GM12891 (cell line): ENCODE measurements at places on chromosomes 3 and 15.
A peak's percentile ranks its signal among the peaks of the same experiment; 100 is the strongest.

DNA sequence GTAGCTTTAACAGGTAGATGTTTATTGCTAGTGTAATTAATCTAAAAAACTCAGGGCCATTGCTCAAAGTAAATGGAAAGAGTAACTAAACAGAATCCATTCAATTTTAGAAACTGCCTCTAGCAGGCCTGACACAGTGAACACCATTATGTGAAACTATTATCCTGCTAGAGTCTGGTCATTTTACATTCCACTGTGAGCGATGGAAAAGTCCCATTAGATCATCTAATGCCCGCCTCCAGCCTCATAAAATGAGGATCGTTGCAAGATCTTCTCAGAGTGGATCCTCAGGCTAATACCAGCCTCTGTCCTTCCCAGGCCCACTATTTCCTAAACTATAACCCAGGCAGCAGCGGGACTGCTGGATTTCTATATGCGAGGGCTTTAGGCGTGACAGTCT lies 107.7 kb downstream of the WDR76 start:
- no peak for DNase-seq

- no peak for DNase-seq
Measured at GRCh38 chr3:71389191-71389590, 194.3 kb downstream of the FOXP1 start.

DNA sequence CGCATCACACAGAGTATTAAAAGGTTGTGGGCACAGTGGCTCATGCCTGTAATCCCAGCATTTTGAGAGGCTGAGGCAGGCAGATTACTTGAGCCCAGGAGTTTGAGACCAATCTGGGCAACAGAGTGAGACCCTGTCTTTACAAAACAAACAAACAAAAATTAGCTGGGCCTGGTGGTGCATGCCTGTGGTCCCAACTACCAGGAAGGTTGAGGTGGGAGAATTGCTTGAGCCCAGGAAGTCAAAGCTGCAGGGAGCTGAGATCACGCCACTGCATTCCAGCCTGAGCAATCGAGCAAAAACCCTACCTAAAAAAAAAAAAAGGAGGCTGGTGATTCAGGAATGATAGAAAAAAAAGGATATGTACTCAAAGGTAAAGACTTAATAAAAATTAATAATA lies 28.2 kb upstream of the ST6GAL1 start:
- DNase-seq: no peak

DNA sequence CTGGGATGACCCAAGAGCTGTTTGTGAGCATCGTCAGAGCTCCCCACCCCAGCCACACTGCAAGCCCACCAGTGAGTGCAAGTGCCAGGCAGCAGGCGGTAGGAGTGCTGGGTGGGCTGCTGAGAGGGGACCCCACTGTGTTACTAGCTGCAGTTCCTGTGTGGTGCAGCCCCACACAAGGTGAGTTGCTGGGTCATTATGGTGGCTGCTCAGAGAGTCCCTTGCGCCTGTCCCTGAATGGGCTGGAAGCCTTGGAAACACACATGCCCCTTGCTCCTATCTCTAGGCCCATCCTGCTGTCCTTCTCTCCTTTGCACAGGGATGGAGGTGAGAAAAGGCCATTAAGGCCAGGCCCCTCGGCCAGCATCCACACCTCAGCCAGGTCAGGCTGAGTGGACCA lies 83.7 kb downstream of the SEC22A start:
- DNase-seq: no peak

- DNase-seq: no peak
Measured at GRCh38 chr15:52556524-52557273, 12.1 kb downstream of the ARPP19 start.

GRCh38 chr3:132283440-132283839 lies 33.8 kb upstream of the ACP3 start:
- peak; percentile 15 for DNase-seq

DNA sequence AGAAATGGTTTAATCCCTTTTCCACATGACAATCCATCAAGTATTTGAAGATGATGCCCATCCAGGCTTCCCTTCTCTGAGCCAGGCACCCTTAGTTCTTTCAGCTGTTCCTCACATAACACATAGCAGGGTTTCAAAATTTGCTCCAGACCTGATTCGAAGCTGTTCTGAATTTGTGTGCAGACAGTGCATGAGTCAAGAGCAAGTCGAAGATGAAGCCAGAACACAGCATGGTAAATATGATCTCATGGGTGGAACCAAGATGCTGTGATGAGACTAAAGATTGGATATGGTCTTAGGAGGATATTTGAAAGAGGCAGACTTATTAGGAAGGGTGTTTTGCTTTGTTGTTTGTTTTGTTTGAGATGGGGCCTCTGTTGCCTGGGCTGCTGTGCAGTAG lies 32.6 kb upstream of the PDE8A start:
- DNase-seq: no peak

- no peak for DNase-seq
Measured at GRCh38 chr3:10674578-10674977, 141.4 kb upstream of the SLC6A11 start.

- DNase-seq: no peak
Measured at GRCh38 chr15:74655424-74655823, 39.8 kb downstream of the CLK3 start.

- DNase-seq: no peak
Measured at GRCh38 chr15:75195122-75195765, 6.4 kb upstream of the C15orf39 start.

DNA sequence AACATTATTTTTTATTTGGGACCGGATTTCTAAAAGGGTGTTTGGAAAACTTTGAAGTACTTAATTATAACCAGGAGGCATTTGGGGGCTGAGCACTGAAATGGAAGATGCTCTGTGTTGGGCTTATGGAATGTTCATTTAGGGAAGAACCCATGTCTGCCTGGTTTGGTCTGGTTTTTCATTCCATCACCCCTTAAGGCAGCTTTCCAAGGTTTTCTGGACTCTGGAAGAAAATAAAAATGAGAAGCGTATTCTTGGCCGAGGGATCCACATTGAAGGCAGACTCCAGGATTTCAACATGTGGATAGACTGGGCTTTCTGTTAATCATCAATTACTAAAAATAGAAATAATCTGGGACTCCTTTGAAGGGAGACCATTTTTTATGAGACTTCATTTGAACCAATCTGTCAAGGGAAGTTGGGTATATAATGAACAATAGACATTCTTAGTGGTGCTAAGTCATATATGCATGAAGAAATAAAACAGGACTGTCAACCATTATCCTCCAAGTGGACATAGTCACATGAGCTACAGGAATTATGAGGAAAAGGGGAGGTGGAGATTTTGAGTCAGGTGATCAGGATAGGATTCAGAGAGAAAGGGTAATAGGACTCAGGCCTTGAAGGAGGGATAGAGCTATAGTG lies 270.5 kb upstream of the ADAMTS9 start:
- no peak for DNase-seq

DNA sequence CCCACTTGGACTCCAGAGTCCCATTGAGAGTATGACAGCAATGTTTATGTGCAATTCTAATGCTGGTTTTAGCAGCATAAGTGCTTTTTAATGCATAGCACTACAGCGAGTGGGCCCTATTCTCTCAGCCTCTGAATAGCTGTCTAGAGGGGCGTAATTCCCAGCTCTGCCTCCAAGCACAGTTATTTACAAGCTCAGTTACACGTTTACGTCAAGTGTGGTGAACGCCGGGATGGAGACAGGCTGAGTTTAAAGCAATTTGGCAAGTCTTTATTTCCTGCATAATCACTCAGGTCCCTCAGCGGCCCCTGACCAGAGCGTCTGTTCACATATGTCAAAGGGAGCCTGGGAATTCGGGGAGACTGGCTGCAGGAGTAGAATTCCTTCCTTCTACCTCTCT lies 43.9 kb downstream of the SOX14 start:
- DNase-seq: no peak

GRCh38 chr3:156751461-156752025 lies 74.6 kb upstream of the LEKR1 start:
- no peak for DNase-seq

DNA sequence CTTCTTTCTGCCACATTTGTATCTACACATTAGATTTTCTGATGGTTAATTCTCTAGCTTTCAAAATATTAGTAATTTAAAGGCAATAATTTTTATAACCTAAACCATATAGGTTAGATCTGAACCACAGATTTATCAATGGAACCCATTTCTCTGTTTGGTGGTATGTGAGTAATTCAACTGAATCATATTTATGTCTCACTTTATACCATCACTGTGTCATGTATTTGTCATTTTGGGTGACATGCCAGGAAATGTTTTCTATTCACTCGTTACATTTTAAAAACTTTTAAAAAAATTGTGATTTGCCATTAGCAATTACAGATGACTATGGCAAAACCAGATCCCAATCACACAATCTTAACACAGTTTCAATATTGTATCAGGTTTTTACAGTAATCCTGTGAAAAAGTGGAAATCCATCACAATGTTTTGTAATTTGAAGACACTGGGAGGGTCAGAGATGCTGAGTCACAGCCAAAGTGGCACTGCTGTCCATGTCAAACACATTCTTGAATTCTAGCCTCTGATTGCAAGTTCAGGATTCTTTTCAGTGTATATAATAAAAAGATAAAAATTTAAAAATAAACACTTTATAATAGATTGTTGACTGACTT lies 356.0 kb upstream of the RBMS3 start:
- no peak for DNase-seq

DNA sequence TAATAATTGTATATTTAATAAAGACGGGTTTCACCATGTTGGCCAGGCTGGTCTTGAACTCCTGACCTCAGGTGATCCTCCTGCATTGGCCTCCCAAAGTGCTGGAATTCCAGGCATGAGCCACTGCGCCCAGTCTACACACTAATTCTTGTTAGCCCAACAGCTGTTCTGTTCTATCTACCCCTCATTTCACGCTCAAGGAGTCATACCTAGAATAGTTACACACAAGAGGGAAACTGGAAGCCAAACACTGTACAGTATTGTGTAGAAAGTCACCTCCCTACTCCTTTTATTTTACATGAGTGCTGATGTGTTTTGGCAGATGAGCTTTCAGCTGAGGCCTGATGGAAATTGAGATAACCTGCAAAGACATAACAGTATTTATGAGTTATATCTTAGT lies 13.4 kb upstream of the CTDSPL2 start:
- no peak for DNase-seq

DNA sequence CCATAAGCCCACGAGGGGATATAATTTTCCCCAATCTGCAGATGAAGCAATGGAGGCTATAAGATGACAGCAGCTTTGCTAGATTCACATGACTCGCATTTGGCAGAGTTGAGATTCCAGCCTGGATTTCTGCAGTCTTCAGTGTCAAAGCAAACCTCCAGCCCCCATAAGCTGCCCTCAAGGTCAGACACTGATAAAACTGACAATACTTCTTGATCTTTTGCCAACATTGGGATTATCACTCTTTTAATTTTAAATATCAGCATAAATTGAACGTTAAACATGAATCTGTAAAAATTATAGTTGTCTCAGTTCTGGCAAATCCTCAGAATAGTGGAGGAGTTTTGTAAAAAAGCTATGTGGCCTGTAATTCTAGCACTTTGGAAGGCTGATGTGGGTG lies 234.1 kb upstream of the TRIM42 start:
- no peak for DNase-seq

- no peak for DNase-seq
Measured at GRCh38 chr15:93861413-93861812, 369.9 kb upstream of the MCTP2 start.

GRCh38 chr15:72365844-72366243 lies 10.0 kb downstream of the HEXA start:
- peak; percentile 32 for DNase-seq

DNA sequence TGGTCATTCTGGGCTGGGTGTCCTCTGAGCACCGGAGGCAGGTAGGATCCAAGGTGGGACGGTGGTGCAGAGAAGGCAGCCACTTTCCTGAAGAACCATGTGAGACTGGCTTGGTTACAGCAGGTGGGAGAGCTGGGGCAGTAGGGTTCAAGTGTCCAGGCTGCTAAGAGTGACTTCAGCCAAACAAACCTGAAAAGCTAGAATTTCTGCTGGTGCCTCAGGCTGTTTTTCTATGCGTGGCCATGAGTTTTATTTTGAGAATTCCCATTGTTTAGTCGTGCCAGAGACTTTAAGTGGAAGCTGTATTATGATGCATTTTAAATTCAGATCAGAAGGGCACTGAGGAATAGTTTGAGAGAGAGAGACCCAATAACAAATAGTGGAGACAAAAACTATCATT lies 20.1 kb downstream of the USP13 start:
- DNase-seq: no peak

DNA sequence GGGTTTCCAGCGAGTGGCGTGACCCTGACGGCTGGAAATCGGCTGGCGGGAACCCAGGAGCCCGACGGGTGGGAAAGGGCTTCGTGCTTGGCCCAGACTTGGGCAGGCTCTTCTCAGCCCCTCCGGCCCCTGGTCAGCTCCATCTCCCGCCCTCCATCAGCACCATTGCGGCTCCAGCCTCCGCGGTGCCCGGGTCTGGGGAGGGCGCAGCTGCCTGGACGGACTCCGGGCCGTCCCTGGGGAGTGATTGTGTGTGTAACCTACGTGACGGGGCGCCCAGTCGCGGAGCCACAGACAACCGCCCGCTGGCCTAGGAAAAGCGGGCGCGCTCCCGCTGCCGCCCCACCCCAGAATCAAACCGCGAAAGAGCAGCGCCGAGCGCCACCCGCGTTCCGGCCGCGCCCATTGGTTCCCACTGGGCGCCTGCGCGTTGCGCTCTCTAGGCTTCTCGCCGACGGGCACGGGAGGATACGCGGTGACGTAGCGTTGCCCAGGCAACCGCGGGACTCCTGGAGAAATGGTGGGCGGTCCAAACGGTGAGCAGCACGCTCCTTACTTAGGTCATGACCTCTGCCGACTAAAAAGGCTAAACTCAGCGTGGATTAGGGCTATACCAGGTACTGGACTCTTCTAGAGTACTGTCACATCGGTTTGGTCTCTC lies at the start of gene CFAP20DC:
CFAP20DC (minus strand) TSS at position 355 of the 661 bp plus-strand sequence. CDS start 394 bp downstream, outside the sequence.
- DNase-seq: peak; percentile 69

- no peak for DNase-seq
Measured at GRCh38 chr15:86394866-86395265, 315.2 kb downstream of the AGBL1 start.

DNA sequence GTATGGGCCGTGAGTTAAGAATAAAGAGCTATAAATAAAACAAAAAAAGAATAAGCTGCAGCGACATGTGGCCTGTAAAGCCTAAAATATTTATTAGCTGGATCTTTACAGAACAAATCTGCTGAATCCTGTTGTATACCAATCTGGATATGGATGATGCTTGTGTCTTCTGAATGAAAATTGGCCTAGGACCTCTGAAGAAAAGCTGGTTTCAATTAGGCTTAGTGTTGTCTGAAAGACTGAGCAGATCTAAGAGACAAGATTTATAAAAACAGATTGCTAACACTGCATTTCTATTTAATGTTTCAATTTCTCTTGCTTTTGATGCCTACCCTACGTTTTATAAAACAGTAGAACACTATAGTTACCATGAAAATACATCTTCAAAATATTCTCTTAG lies 57.9 kb downstream of the ST3GAL6 start:
- no peak for DNase-seq
